ENCODE measurements at places on chromosomes 5 and 9.

GRCh38 chr9:87494970-87495471 lies 2.6 kb upstream of the DAPK1 start:
- DNase-seq, result no peak

DNA sequence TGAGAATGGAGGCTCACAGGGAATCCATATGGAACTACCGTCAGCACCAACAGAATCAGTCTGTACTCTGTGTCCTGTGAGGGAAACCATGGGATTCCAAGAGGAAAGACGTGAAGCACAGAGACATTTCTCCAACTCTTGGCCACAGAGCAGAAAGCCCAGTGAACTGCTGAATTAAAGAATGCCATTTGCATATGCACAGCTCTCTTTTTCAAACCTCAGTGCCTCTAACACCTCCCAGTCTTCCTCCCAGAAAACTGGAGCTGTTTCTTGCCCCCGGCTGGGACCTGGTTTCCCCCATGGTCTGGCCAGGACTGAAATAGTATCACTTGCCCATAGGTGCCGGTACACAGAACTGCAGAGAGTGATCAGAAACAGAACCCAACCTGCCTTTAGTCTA lies 69.6 kb upstream of the FER start:
- no peak for DNase-seq

DNA sequence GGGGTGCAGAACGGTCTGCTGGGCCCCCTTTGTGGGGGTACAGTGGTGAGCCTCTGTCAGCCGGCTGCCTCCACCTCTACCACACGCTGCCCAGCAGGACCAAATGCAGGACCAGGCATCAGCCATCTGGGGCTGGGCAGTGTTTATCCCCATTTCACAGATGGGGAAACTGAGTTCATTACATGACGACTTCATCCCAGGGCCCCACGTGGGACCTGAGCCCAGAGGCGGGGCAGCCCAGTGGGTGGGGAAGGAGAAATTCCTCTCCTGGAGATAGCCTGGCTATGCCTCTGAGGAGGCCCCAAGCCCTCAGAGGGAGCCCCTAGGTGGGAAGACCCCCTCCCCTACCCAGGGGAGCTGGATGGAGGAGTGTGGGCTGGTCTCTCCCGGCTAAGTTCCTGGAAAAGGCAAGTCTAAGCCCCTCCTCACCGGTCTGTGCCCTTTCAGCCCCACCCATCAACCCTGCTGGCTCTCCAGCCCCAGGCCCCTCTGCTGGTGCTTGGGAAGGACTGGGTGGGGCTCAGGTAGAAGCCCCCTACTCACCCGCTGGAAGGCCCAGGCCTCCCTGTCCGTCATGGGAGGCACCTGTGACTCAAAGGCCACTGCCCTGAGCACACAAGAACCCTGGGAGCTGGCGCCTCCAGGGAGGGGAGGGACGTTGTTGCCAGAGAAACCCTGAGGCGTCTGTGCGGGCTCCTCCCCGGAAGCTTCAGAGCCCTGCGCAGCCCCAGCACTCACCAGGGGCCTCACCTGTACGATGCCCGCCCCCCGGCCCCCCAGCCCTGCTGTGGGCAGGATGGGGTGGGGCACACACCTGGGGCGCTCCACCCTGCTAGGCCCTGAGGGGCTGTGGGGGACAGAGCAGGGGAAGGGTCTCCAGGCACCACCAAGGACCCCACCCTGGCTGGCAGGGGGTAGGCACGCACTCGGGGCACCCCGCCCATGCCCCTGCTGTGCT lies 7.4 kb upstream of the CCDC187 start:
- no peak for DNase-seq

- no peak for DNase-seq
Measured at GRCh38 chr5:38782180-38782835, 63.5 kb upstream of the OSMR start.

- peak; percentile 49 for DNase-seq
Measured at GRCh38 chr5:151139646-151140045, 17.9 kb downstream of the ANXA6 start.

GRCh38 chr9:86486891-86487837 lies 133.0 kb upstream of the TUT7 start:
- DNase-seq, result no peak

DNA sequence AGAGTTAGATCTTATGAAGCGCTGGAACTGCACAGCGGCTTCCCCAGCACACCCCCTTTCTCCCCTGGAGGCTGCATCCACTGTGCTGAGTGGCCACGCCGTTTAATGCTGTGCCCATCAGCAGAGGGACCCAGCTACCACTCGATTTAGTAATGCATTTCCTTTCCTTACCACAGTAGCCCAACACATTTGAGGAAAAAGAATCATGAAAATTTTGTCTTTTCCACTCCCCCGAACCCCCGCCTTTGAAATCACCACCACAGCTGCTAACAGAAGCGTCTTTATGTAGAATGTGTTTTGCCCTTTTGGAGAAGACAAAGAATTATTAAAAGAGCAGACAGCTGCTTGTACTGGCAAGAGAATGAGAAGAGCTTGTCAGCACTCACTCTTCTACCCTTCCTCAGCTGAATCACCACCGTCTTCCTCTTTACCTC lies 73.2 kb downstream of the ACER2 start:
- no peak for DNase-seq

DNA sequence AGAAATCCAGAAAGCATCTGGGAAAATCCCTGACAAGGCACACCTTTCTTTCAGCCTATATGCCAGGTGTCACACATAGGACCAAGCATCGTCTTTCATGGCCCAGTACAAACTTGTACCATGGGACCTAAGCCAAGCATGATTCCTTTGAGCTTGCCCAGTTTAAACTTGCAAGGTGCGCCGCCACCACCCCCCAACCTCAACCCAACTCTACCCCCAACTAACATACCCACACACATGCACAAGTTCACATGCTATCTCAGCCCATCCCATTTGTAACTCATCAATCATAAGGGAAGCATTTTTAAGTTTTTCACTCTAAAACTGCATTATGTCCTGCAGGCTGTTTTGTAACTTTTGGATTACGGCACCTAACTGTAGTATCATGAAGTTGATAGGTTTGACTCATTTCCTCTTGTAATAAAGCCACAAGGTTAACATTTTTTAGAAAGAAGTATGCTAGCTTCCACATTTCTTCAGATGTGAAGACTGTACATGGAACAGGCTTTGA lies 145.9 kb upstream of the FST start:
- no peak for DNase-seq

GRCh38 chr9:87781331-87781730 lies 55.4 kb downstream of the CTSL start:
- no peak for DNase-seq

GRCh38 chr5:140342896-140343295 lies 3.5 kb downstream of the HBEGF start:
- no peak for DNase-seq

- DNase-seq, result peak; percentile 38
Measured at GRCh38 chr9:72586388-72587130, 65.2 kb downstream of the TMC1 start.

DNA sequence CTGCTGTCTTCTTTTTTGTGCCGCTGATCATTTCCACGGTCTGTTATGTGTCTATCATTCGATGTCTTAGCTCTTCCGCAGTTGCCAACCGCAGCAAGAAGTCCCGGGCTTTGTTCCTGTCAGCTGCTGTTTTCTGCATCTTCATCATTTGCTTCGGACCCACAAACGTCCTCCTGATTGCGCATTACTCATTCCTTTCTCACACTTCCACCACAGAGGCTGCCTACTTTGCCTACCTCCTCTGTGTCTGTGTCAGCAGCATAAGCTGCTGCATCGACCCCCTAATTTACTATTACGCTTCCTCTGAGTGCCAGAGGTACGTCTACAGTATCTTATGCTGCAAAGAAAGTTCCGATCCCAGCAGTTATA lies 17.1 kb downstream of the F2R start:
- DNase-seq, result peak; percentile 78

- DNase-seq, result no peak
Measured at GRCh38 chr5:120538149-120538548, 74.0 kb downstream of the PRR16 start.

GRCh38 chr5:27034565-27034964 lies 3.8 kb downstream of the CDH9 start:
- DNase-seq, result no peak

DNA sequence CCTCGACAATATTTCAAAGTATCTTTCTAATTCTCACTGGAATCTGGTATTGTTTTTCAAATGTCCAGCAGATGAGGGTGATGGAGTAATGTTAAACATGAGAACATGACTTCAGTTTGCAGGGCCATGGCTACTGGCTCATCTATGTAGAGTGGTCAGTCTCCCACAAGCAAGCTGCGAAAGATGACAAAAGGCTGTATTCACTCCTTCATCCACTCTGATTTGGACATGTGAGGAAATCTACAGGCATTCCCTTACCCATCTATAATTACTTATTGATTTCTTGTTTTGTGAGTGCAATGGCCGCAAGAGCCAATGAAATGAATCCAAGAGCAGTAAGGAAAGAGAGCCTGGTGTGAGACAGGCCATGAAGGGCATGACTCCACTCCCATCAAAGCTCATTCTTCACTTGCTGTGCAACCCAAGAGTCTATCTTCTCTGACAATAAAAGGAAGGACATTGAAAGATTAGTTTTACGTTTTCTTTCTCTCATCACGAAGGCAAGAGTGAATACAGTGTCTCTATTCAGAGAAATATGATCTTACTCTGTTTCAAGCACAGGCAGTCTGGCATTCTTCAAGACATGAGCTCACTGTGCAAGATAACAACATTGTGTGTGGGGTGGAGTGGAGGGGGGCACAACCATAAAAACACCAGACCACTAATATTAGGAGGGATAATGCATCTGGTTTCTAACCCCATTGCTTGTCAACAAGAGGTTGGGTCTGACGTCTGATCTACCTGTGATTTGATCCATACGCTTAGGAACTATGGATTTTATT lies 249.6 kb upstream of the DAP start:
- DNase-seq, result no peak

- DNase-seq, result no peak
Measured at GRCh38 chr9:131214876-131215275, 61.4 kb downstream of the FAM78A start.

DNA sequence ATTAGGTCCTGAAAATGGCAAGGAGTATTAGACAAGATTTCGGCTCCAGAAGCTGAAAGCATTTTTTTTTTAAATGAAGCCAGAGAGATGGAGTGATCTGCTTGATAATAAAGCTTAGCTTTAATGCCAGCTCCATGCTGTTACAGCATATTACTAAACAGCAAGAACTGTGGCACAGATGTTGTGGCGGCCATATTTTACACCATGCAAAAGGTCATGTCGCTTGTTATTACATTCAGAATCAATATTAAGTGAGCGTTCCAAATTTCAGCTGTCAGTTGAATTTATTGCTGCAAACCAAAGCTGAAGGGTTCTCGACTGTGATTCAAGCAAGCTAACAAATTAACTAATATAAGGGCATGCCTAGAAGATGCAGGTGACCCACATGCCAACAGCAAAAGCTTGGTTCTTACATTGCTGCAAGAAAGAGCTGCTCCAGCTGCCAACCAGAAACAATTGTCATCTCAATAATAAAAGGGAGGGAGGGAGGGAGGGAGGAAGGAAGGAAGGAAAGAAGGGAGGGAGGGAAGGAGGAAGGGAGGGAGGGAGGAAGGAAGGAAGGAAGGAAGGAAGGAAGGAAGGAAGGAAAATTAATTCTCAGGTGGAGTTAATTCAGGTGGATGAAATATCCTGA lies 517.7 kb upstream of the WWC1 start:
- no peak for DNase-seq

- no peak for DNase-seq
Measured at GRCh38 chr5:95863383-95863757, 40.8 kb upstream of the GLRX start.

- DNase-seq, result no peak
Measured at GRCh38 chr9:130186839-130187522, 14.8 kb downstream of the NCS1 start.

GRCh38 chr5:159385536-159385935 lies 55.2 kb upstream of the IL12B start:
- no peak for DNase-seq

DNA sequence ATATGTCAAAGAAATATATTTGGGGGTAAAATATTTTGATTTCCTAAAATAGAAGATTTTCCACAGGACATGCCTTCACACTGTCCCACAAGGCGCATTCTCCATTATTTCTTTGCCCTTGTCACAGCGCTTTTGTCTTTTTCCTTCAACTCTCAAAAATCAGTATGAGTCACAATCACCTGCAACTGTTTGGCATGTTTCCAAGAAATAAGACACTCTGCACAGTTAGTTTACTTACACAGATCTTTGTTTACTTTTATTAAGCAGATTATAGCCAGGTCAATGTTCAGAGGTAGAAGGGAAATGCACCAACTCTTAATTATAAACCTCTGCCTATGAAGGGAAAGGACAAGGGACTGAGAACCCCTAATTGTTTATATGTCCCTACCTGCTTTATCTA lies 9.5 kb downstream of the CEMIP2 start:
- peak; percentile 25 for DNase-seq

DNA sequence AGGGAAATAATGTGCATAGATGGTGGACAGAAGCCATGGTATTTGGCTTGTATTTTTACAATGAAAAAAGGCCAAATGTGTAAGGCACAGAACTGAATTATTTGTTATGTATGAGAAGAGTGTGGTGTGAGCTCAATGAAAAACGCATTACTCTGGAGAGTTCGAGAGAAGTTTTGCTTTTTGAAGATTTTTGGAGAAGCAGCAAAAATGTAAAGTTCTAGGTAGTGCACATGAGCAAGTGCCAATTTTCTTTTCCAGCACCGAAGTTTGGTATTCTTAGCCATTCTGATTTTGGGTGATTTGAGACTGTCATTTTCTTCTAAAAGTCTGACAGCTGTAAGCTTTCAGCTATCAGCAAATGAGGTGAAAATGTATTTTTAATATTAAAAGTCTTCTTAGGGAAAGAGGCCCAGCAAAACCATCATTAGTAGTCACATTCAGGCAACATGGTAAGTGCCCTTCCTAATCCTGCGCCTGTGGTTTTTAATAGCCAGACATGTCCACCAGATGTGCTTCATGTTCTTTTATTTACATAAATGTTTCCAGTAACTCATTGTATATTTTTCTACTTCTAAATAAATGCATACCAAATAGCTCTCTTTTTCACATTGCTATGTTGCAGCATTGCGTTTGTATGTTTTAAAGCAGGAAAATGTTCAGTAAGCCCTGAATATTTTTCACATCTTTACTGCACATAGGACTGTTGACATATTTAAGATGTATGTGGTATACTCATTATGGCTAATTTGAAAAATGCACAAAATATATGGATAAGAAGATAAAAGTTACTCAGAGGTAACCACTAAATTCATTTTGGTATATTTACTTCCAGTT lies 50.4 kb downstream of the RASGRF2 start:
- DNase-seq, result no peak

- no peak for DNase-seq
Measured at GRCh38 chr5:6328173-6328572, 50.2 kb downstream of the MED10 start.

Data from CD4-positive, alpha-beta T cell treated with Interleukin-21 for 1 hour (primary cell).